ENCODE measurements at places on chromosomes 1 and 21.

GRCh38 chr1:117162816-117163215 lies 41.3 kb upstream of the TRIM45 start:
- no peak for DNase-seq

- DNase-seq, result no peak
Measured at GRCh38 chr1:198597690-198598430, 41.0 kb upstream of the PTPRC start.

- DNase-seq, result no peak
Measured at GRCh38 chr1:24575905-24576587, 20.2 kb downstream of the NCMAP start.

- DNase-seq, result no peak
Measured at GRCh38 chr1:14896381-14897079, 257.0 kb upstream of the TMEM51 start.

GRCh38 chr1:83857103-83857502 lies 141.8 kb downstream of the TTLL7 start:
- no peak for DNase-seq

- peak; percentile 35 for DNase-seq
Measured at GRCh38 chr1:111690306-111690617, 48.9 kb downstream of the INKA2 start.

- no peak for DNase-seq
Measured at GRCh38 chr21:17813353-17813752, 5.8 kb downstream of the C21orf91 start.

DNA sequence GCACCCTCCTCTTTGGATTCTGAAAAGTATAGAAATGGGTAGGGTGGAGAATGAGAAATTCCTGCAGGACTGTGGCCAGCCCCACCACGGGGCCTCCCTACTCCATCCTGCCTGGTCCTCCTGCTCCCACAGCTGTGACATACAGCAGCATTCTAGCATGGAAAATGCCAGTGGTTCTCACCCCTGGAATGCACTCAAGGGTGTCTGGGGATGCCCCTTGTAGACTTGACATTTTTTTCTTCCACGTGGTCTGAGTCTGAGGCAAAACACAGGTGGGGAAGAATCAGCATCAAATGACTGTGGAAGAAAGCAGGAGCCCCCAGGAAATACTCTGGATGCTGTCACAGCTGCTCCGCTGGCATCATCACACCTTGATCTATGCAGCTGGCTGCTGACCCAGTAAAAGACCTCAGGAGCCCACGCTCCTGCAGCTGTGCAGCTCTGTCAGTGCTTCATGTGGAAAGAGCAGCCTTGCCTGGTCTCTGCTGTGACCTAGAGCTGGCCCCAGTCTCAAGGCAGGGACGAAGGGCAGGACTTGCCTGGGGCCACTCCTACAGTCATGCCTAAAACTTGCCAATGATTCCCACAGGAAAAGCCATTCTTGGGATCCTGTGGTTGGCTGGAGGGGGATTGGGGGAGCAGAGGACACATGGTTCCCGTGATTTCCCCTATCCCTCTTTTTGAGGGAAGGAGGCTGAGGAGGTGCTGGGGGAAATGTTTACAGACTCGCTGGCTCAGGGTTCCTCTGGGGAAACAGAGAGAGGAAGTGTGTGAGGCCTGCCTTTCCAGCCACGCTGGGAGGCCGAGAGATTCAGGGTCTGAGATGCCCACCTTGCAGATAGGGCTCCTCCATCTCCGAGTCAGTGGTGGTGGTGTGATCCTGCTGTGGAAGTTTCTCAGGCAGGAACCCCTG lies 10.8 kb upstream of the A3GALT2 start:
- DNase-seq, result no peak
